ENCODE measurements at places on chromosomes 4 and X.

DNA sequence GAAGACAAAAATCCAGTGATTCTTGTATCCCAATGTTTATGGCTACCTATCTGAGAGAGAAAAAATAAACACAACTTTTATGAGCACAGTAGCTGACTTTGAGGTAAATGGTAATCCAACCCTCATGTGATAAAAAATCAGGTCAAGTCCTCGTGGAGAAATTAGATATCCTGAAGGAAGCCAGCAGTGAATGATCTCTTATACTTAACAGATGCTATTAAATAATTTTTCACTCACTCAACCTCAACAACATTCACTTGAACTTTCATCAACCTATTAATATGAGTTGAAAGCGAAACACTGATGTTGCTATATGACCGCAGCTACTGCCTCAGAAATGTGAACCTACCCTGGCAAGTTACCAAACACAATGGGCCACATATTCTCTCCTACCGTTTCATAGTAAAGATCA is 105.4 kb downstream of the GPC3 start:
- no peak for DNase-seq

DNA sequence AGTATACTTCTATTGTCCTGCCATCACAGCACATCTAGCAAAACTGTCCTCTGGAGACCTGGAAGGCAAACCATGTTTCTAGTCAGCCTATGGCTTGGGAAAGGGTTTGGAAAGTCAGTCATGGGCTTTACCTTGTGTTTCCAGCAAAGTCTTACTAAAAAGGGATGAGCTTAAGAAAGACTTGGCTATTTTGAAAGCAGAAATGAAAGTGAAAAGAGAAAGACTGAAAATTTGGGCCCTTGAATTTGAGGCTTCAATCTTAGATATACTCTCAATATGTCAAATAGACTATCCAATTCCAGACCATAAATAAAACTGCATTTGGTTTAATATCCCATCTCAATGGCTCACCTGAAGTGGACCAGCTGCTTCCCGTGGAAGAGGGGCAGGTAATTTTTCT is 127.9 kb downstream of the ZNF330 start:
- no peak for DNase-seq

DNA sequence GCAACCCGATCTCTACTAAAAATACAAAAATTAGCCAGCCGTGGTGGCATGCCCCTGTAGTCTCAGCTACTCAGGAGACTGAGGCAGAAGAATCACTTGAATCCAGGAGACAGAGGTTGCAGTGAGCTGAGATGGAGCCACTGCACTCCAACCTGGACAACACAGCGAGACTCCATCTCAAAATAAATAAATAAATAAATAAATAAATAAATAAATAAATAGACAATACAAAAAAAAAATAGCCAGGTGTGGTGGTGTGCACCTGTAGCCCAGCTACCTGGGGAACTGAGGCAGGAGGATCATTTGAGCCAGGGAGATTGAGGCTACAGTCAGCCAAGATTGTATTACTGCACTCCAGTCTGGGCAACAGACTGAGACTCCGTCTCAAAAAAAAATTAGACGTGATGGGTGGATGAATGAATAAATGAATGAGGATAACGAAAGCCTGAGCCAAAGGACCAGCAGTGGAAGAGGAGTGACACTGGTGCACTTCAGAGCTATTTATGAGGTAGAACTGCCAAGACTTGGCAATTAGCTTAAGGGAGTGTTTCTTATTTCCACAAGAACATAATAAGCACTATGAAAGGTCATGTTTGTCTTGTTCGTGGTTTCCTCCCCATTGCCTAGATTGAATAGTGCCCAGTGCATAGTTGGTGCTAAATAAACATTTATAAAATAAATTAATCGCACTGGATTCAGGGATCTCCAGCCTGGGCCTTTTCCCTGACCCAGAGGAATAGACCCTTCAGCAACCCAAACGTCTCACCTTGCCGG is 232.2 kb downstream of the IDS start:
- DNase-seq: no peak

- DNase-seq: no peak
Observed at GRCh38 chr4:127832585-127832984, 48.1 kb upstream of the PLK4 start.

DNA sequence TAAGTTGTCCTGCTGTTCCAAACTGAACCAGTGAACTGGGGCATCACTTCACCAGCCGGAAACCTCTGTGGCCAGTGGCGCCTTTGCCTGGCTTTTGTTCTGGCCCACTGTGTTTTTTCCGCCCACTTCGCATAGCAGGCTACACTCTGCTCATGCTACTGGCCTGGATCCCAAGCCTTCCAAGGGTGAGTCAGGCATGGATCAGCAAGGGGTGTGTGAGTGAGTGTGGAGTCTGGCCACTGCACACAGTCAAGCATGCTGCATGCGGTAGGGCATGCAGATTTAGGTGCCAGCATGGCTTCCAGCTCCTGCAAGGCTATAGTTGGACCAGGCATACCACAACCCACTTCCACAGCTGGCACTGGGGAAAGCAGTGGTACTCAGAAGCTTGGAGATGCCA is 1967.9 kb downstream of the C4orf33 start:
- DNase-seq: no peak

GRCh38 chrX:121457096-121457495 is 409.7 kb downstream of the GLUD2 start:
- DNase-seq: no peak

DNA sequence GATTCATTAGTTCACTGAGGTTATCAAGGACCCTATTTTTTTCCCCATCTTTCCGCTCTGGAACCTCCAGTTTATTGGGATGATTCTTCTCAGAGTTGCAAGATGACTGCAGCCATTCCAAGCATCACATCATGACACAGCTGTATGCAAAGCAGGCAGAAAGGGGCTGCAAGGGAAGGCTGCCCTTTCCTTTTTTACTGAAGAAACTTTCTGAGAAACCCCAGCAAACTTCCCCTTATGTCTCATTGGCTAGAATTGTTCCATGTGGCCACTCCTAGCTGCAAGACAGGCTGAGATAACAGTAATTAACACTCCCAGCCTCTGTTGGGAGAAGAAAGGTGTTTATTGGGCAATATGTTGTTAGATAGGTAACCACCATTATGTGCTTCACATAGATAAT is 102.6 kb downstream of the SATL1 start:
- DNase-seq: no peak

DNA sequence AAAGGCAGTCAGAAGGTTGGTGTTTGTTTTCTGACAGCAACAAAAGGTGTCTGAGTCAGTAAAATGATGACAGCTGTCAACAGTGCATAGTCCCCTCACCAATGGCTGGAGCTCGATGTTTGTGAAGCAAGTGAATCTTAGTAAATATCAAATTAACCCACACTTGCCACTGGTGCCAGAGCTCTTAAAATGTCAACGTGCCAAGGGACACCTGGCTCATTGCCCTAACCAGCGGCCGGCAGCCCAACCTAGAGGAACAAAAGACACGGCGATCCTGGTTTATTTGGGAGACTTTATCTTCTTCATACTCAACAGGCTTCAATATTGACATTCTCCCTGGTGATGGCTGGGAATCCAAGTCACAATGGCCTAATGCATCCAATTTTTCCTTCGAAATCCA is 143.4 kb downstream of the CPEB2 start:
- no peak for DNase-seq

GRCh38 chr4:138182838-138183426 is 59.2 kb downstream of the SLC7A11 start:
- DNase-seq: no peak

DNA sequence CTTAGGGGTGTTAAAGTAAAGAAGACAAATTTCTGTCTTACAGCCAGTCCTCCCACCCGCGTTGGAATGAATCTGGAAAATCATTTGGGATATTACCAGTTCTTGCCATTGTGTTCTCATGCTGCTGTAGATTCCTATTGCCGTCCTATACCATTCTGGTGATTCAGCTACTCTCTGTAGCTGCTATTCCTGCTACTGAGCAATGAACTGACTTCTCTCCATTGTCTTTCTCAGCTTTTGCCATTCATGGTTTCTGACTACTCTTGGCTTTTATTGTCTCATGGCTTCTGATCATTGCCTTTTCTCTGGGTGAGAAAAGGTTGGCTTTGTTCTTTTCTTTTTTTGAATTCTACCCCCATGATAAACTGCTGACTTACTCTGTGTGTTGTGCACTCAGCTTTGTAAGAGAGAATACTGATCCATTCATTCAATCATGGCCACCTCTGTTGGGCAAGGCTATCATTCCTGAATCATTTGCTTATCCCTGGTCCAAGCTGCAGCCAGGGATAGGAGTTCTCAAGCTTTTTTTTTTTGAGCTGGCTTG is 27.7 kb upstream of the METAP1 start:
- no peak for DNase-seq

DNA sequence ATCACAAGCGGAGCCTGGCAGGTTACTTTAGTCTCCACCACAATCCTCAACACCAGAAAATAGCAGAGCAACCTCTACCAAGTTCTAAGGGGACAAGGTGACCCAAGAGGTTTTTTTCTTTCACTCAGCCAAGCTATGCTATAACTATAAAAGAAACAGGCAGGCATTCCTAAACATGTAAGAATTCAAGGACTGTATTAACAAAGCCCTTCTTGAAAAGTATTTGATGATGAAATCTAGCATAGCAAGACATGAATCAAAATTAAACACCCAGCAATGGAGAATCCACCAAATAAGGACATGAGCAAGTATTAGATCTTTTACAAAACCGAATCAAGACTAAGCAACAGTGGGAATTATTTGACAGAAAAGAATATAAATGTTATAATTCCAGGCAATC is 25.7 kb upstream of the C1QTNF7 start:
- no peak for DNase-seq

DNA sequence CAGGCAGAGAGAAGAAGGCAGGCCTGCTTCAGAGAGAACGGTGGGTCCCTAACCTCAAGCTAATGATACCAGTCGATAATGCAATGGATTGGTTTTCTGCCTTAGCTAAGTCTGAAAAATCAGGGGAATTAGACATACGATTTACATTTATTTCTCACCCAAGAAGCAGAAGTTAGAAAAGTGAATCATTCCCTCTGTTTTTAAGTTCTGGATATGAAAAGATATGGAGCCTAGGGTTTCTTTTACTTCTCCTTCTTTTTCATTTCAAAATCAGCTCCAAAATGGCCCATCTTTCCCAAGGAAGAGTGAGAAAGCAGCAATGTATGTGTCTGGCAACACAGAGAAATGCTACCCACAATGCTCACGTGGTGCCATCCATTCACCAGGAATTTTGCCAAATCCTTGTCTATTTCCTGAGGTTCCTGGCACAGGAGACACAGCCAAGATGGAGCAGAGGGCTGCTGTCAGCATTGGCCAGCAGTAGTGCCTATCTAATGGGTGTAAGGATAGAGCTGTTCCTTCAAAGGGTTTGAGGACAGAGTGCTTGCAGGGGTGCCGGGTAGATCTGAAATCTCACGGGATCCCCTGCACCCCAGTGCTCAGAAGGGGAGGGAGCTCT is 231.5 kb downstream of the MAML3 start:
- DNase-seq: no peak

DNA sequence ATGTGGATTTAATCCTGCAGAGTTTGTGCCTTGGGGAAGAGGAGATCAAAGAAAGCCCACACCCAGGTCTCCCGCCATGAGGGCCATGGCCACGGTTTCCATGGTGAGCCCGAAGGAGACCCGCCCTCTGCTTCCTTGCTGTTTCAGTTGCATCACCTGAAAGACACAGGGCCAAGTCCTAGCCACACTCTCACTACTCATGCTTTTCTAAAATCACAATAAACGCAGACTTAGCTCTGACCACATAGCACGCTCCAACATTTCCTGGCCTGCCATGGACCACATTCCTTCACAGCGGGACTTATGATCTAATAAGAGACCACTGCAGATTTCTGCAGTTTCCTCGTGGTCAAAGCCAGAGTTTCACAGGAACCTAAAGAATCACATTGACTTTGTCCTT is 426.0 kb upstream of the NR3C2 start:
- no peak for DNase-seq

DNA sequence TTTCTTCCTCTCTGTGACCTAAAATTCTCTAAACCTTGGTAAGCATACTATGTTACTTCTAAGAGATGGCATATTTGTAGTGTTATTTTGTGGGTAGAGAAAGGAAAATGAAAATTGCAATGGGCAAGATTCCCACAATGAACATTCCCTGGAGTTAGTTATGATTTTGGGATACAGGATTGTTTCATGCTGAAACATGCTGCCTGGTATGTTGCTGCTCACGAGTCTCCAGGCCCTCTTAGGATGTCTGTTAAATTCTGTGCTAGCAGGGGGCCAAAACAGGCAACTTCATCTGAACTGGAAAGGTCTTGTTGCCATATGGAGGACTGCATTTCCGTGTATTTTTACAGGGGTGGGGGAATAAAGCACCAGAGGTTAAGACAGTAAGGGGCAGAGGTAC is 18.9 kb upstream of the MSMO1 start:
- DNase-seq: no peak

All from stimulated activated CD4-positive, alpha-beta T cell treated with anti-CD3 and anti-CD28 coated beads, Interleukin-15, amount 100 ng/mL, for 48 hours (primary cell).